ENCODE measurements at places on chromosomes 5 and 9. TPM values are rescaled to one million over a fixed set of nuclear protein-coding genes. Genes with fewer than 3 reads are reported as not detected.

DNA sequence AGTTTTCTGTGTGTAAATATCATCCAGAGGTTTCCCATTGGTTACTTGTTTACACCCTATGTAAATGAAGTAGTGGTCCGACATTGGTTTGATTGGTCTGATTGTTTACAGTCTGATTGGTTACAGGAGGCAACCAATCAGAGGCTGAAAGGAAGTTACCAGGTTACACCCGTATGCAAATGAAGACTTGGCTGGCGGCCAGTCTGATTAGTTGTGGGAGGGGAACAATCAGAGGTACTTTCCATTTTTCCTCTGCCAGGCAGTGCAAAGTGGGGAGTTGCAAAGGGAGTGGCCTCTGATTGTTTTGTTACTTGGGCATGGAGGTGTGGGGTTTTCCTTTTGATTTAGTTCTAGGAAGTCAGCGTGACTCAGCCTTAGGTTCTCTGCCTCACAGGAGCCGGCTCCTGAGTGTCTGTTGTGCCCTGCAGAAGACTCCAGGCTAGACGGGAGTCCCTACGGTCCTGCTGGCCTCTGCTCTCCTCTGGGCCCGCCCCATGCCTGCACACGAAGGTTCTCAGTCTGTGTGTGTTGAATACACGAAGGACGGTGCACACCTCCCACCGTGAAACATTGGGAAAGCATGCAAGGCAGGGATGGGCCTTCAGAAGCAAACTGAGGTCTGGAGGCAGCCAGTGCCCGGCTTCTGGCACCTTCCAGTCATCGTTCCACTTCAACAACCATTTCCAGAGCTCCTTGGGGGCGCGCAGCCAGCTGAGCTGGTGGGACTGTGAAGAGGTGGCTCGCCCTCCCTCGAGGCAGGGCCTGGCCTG lies 42.9 kb downstream of the OLFM1 start:
- no peak overlapping the region for H3K4me3 ChIP-seq
- peaks cover 2% of the 10 kb centered on the region for H3K36me3 ChIP-seq
- H3K27me3 ChIP-seq, result no peaks in the 10 kb centered on the region
- H3K4me1 ChIP-seq, result no peaks in the 10 kb centered on the region

- H3K27ac ChIP-seq, result no peak overlapping the region
- H3K4me1 ChIP-seq, result no peaks in the 10 kb centered on the region
- H3K4me3 ChIP-seq, result no peak overlapping the region
- no peaks in the 10 kb centered on the region for H3K27me3 ChIP-seq
- peaks cover 7% of the 10 kb centered on the region for H3K36me3 ChIP-seq
These were observed 154.3 kb downstream of the PHF2 start for GRCh38 chr9:93730648-93731047.

DNA sequence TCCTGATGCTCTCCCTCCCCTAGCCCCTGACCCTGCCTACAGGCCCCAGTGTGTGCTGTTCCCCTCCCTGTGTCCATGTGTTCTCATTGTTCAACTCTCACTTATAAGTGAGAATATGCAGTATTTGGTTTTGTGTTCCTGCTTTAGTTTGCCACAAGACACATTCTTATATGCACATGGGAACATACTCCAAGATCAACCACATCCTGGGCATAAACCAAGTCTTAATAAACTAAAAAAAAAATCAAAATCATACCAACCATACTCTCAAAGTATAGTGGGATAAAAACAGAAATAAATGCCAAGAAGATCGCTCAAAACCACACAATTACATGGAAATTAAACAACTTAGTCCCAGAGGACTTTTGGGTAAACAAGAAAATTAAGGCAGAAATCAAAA lies 11.2 kb upstream of the ZCCHC9 start:
- no peaks in the 10 kb centered on the region for H3K4me1 ChIP-seq
- DNase-seq, result no peak
- peaks cover 27% of the 10 kb centered on the region for H3K36me3 ChIP-seq
- no peak overlapping the region for H3K27ac ChIP-seq
- H3K4me3 ChIP-seq, result no peak overlapping the region

GRCh38 chr9:111752455-111752854 lies 42.3 kb downstream of the SHOC1 start:
- H3K36me3 ChIP-seq, result peaks cover 16% of the 10 kb centered on the region
- H3K27me3 ChIP-seq, result no peaks in the 10 kb centered on the region
- DNase-seq, result no peak
- H3K4me1 ChIP-seq, result no peaks in the 10 kb centered on the region

- peaks cover 2% of the 10 kb centered on the region for H3K36me3 ChIP-seq
- DNase-seq, result no peak
- H3K4me1 ChIP-seq, result peaks cover 5% of the 10 kb centered on the region
- H3K4me3 ChIP-seq, result no peak overlapping the region
- no peak overlapping the region for H3K27ac ChIP-seq
These were observed 132.9 kb upstream of the ANKH start for GRCh38 chr5:15004506-15004905.

- no peak overlapping the region for H3K27ac ChIP-seq
- H3K4me1 ChIP-seq, result no peaks in the 10 kb centered on the region
- no peaks in the 10 kb centered on the region for H3K27me3 ChIP-seq
- peak; percentile 86 for DNase-seq
These were observed 66.5 kb upstream of the HSPA9 start for GRCh38 chr5:138641547-138642298.

DNA sequence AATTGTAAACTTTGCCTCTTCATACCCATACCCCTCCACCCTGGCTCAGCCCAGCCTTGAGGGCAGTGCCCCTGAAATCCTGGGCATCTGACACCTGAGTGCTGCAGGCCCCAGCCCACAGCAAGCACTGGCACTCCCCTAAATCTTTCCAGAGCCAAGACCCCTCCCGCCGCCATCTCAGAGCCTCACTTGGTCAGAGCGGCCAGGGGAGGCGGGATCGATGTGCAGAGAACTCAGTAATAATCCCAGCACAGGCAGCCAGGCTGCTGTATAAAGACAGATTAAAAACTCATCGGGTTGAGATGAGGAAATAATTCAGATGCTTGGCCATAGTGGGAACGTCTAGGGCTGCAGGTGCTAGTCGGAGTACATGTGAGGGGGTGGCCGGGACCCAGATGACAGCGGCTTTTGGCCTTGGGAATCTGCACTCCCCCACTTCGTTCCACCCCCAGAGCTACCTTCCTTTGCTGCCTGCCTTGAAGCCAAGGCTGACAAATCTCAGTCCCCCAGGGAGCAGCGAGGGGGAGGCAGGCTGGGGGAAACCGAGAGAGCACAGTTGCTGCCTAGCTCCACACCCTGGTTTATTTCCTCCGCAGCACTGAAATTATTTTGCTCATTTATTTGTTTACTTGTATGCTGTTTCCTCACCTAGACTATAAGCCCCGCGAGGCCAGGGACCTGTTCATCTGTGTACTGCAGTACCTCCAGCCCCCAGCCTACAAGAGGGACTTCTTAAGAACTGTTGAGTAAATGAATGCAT lies 19.5 kb upstream of the ARAP3 start:
- H3K36me3 ChIP-seq, result no peaks in the 10 kb centered on the region
- H3K27ac ChIP-seq, result no peak overlapping the region
- peaks cover 7% of the 10 kb centered on the region for H3K27me3 ChIP-seq
- no peak for DNase-seq
- H3K4me3 ChIP-seq, result no peak overlapping the region
- H3K4me1 ChIP-seq, result no peaks in the 10 kb centered on the region

GRCh38 chr5:134148316-134148715 lies 28.4 kb downstream of the SKP1 start:
- no peak overlapping the region for H3K27ac ChIP-seq
- DNase-seq, result no peak
- peaks cover 17% of the 10 kb centered on the region for H3K36me3 ChIP-seq
- no peaks in the 10 kb centered on the region for H3K4me1 ChIP-seq
- H3K27me3 ChIP-seq, result no peaks in the 10 kb centered on the region
- no peak overlapping the region for H3K4me3 ChIP-seq

GRCh38 chr9:101184813-101185278 lies 156.3 kb downstream of the PLPPR1 start:
- H3K27ac ChIP-seq, result no peak overlapping the region
- no peak overlapping the region for H3K4me3 ChIP-seq
- H3K4me1 ChIP-seq, result no peaks in the 10 kb centered on the region
- H3K36me3 ChIP-seq, result no peaks in the 10 kb centered on the region

DNA sequence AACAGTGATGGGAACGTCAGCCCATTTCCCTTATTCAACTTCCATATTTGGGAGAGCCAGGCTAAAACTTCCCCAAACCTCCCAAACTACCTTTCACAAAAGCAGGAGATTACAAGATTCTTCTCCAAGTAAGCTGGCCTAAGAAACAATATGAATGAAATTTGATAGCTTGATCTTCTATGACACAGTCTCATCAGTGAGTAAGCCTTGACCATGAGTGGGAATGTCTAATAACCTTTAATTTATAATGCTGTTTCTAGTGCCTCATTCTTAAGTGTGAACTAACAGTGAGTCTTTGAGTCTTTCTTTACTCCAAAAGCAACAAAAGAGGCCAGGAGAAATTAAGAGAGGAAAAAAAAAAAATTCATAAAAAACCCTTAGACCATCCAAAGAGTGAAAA lies 1379.9 kb downstream of the EFNA5 start:
- H3K27ac ChIP-seq, result no peak overlapping the region
- H3K4me3 ChIP-seq, result no peak overlapping the region
- H3K27me3 ChIP-seq, result no peaks in the 10 kb centered on the region
- H3K36me3 ChIP-seq, result no peaks in the 10 kb centered on the region

IFNA21 gene
- not detected for total RNA-seq

TTC16 gene
- not detected for total RNA-seq

NDFIP1 gene
- 26.6 TPM for total RNA-seq

SAXO1 gene
- 0.09 TPM for total RNA-seq

IFNA2 gene
- not detected for total RNA-seq
